ENCODE measurements at places on chromosomes 12 and 14. TPM values are rescaled to one million over a fixed set of nuclear protein-coding genes. Genes with fewer than 3 reads are reported as not detected.

DNA sequence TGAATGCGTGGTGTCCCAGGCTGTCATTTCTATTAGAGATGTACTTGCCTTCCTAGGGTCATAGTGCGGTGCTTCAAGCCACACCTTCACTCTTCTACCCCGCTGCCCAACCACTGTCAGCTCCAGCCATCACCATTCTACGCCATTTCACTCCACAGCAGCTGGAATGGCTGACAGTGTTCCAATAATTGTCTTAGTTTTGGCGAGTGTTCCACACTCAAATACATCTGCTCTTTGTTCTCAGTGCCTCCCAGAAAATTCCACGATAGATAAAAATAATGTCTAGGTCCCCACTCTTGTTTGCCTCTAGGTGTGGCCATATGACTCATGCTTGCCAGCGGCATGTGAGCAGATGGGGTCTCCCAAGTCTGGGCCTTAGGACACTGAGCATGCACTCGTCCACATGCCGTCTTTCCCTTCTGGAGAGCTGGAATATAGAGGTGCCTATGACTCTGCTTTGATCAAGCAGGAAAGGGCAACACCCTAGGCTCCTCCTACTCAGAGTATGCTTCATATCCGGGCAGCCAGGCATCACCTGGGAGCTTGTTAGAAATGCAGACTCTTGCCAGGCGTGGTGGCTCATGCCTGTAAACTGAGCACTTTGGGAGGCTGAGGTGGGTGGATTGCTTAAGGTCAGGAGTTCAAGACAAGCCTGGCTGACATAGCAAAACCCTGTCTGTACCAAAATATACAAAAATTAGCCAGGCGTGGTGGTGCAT, 163.0 kb downstream of the BRMS1L start:
- no peak overlapping the region for H3K4me3 ChIP-seq
- no peaks in the 10 kb centered on the region for H3K36me3 ChIP-seq

Gene GALNT9
- 1.7 TPM for total RNA-seq

DNA sequence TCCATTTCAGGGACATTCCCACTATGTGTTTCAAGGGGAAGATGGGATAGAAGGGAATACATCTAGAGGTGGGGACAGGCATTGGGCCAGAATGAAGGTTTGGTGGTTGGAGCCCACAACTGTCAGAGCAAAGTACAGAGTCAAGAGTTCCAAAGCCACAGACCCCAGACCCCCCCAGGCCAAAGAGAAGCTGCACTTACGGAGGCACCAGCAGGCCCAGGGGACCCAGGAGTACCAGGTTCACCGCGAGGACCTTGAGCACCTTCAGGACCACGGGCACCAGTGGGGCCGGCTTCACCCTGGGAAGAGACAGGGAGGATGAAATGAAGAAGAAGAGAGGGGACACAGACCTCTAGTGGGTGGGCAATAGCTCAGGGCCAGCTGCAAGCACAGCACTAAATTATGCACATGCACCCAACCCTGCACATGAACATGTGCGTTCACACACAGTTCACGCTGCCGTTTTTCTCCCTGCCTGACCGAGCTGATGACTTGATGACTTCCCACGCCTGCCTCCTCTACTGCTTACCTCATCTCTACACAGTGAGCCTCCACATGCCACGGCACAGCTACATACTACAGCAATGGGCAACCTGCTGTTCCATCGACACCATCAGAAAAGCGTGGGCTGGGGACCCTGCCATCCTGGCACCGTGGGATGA, 16.7 kb downstream of the COL2A1 start:
- no peaks in the 10 kb centered on the region for H3K4me1 ChIP-seq
- H3K36me3 ChIP-seq, result no peaks in the 10 kb centered on the region
- DNase-seq, result no peak
- no peaks in the 10 kb centered on the region for H3K27me3 ChIP-seq

Gene NRIP2
- total RNA-seq, result 4.9 TPM

Gene GMPR2
- total RNA-seq, result 39.2 TPM
